ENCODE measurements at places on chromosomes 4 and X.

DNA sequence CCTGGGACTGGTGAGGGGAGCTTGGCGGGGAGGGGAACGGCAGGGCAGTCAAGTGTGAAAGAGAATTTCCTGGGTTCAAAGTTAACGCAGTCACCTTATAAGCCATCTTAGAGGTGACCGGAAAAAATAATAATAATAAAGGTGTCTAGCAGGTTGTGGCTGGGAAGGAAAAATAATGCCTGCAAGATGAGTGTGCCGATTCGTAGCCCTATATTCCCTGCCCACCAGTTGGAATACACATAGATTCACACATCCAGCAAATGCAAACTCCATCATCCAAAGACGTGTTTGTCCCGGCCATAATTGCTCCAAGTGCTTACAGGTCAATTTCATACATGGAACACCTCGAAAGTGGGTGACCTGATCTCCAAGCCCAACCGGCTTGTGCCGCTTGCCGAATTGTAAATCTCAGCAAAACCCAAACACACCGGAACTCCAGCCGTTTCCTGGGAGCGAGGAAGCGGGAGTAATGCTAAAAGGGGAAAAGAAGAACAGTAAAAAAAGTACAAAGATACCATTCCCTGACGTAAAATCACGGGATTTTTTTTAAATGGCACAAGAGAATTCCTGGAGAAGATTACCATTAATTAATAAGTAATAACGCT is 1.3 kb upstream of the FAT1 start:
- DNase-seq: no peak

DNA sequence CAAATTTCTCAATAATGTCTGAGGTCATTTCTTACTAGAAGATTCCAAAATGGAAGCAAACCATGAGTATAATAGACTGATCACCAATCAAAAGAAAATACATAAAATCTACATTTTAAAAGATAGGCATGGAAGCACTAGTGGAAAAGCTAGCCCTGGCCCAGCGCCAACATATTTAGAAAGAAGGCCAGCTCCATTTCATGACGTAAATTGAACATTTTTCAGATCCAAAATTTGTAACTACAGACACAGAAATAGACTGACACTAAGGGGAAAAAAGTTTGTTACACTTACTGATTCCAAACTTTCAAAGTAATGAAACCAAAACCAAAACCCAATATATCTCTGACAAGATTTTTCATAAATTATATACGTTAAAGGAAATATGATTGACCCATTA is 117.7 kb downstream of the ADAMTS3 start:
- DNase-seq: no peak

DNA sequence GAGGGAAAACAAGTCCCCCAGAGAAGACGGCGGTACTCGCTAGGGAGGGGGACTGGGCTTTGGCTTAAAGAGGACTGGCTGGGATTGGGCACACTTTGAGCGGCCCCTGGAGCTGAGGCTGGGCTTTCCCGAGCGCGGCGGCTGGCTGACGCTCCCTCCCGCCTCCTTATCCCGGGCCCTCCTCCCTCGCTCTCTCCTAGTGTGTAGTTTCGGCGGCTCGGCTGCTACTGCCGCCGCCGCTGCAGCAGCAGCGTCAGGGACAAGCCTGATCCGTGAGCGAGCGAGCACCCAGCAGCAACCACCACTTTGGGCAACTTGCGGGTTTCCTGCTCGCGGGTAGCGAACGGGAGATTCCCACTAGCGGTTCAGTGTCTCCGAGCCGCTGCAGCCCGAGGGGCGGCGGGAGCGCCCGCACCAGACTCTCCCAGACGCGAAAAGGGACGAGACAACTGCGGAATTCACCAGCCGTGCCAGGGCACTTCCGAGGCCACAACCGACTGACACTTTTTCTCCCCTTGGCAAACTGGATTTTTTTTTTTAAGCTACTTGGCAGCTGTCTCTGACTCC is 632 bp upstream of the PCDH7 start:
- no peak for DNase-seq

DNA sequence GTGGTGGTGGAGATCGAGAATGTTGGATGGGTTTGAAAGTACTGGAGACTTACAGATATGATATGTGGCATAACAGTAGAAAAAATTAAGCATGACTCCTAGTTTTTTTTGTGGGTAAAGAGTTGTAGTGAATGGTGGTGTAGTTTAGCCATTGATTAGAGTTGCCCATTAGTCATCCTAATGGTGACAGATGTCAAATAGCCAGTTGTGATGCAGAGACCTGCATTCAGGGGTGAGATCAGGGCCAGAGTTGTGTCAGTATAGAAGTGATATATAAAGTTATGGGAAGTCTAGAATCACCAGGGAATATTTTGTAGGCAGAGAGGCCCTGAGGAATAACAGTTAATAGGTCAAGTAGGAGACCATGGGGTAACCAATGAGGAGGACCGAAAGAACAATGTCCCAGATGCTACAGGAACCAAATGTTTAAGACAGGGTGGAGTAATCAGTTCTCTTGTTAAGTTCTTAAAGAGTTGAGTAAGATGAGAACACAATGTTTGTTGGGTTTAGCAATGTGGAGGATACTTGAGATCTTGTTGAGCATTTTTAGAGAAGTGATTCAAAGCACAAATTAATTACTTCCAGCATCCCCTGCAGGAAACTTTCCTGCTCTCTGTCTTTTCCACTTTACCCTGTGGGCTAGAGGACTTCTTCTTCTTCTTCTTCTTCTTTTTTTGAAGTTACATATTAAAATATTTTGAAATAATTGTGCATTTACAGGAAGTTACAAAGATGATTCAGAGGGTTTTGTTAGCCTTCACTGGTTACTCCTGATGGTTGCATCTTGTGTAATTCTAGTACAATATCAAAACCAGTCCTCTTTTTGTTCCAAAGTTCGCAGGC is 13.3 kb downstream of the SGMS2 start:
- no peak for DNase-seq

DNA sequence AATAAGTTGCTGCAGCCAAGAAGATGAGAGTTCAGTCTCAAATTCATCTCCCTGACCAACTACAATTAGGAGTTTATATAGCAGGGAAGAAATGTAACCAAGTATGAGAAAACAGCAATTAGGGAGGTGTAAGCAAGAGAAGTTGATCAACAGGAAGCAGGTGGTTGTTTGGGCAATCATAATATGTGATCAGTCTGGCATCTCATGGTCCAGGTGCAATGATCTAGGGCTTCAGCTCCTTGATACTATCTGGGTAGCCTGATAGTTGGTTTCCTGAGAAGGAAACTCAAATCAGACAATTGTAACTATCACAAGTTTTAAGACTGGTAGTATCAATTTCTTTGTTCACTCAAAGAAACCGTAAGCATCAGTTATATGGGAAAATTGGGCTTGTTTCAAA is 1574.3 kb upstream of the PABPC4L start:
- DNase-seq: no peak
